ENCODE measurements at places on chromosomes 1 and 21.

DNA sequence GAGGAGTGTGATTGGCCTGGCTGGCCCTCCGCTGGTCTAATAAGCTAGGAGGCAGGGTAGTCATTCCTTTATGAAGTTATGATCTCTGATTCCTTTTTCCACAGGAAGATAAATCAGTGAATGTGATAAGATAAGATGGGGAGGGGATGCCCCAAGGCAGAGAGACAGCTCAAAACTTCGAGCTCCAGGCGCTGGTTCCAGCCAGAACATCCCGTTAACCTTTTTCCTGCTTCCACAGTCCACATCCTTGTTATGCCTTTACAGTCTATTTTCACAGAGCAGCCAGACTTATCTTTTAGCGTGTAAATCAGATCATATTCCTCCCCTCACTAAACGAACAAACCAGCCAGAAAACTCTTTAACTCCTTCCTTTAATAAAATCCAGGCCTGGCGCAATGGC lies 38.5 kb upstream of the BMP8B start:
- no peak for DNase-seq

DNA sequence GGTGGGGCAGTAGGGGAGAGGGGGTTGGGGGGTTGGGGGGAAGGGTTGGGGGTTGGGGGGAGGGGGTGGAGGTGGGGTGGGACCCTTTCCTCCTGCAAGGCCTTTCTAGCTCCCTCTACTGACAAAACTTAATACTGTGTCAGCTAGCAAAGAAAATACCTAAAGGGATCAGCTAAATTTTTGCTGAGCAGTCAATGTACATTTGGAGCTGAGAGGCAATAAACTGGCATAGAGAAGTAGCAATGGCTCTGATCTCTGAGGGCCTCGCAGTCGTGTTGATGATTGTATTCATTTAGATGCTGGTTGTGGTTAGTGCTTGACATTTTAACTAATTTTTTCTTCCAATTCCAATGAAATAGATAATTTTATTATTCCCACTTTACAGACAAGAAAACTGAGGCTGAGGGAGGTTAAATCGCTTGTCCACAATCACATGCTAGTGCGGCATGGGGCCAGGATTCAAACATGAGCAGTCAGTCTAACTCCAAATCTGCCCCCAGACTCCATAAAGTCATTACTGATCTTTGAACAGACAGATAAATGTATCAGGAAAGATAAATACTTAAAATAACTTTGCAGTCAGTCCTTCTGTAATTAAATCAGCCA lies 357.1 kb downstream of the DISC1 start:
- DNase-seq, result no peak

GRCh38 chr1:172778456-172779455 lies 119.9 kb downstream of the FASLG start:
- DNase-seq, result no peak

GRCh38 chr1:94063379-94063778 lies 57.6 kb downstream of the ABCA4 start:
- no peak for DNase-seq

DNA sequence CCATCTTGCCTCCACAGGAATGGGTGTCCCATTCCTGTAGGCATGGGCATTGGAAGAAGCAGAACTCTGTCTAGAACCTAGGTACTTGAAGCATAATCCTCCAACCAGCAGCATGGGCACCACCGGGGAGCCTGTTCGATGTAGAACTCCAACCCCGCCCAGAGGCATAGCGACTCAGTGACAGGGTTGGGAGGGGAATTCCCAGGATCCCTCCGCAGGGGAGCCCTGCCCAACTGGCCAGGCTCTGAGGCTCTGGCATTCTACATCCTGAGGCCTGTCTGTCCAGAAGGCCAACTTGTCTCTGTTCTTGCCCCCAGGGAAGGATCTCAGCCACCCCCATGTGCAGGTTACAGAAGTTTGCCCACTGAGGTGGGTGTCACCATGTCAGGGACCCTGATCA lies 38.2 kb downstream of the CACNA1S start:
- no peak for DNase-seq

GRCh38 chr1:87760155-87760554 lies 431.5 kb downstream of the LMO4 start:
- no peak for DNase-seq

- no peak for DNase-seq
Measured at GRCh38 chr1:24540906-24541710, 14.8 kb upstream of the NCMAP start.

- no peak for DNase-seq
Measured at GRCh38 chr1:78322928-78323680, 167.7 kb upstream of the PTGFR start.

GRCh38 chr1:20684050-20684620 lies 23.0 kb upstream of the DDOST start:
- DNase-seq, result no peak

GRCh38 chr1:232239998-232240397 lies 389.9 kb downstream of the SIPA1L2 start:
- no peak for DNase-seq

DNA sequence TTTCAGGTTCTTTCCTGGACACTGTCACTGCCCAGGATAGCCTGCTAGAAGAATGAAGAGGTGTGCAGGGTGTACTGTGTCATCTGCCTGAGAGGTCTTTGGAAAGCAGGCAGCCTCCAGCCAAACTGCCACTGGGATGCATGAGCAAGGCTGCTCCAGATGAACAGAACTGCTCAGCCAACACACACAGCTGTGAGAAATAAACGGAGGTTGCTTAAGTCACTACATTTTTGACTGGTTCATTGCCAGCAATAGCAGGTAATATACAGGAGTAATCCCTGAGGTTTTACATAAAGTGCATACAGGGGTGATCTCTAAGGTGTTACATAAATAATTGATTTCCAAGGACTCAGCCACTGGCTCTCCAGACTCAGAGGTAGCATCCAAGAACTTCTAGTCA lies 516.9 kb downstream of the BRINP3 start:
- no peak for DNase-seq

GRCh38 chr1:230356869-230357794 lies 69.0 kb downstream of the PGBD5 start:
- DNase-seq, result no peak

DNA sequence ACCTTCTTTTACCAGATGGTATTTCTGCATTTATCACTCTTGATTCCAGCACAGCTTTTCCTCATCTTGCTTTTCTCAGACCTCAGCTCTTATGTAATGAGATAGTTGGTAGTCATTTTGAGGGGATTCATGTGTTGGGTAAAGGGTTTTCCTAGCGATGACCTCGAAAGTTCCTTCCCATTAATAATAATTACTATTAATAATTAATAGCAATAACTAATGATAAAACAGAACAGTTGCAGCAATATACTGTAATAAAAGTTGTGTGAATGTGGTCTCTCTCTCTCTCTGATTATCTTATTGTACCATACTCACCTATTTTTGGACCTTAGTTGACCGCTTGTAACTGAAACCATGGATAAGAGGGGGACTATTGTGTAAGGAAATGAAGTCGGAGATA lies 14.2 kb downstream of the CAMTA1 start:
- DNase-seq, result no peak

DNA sequence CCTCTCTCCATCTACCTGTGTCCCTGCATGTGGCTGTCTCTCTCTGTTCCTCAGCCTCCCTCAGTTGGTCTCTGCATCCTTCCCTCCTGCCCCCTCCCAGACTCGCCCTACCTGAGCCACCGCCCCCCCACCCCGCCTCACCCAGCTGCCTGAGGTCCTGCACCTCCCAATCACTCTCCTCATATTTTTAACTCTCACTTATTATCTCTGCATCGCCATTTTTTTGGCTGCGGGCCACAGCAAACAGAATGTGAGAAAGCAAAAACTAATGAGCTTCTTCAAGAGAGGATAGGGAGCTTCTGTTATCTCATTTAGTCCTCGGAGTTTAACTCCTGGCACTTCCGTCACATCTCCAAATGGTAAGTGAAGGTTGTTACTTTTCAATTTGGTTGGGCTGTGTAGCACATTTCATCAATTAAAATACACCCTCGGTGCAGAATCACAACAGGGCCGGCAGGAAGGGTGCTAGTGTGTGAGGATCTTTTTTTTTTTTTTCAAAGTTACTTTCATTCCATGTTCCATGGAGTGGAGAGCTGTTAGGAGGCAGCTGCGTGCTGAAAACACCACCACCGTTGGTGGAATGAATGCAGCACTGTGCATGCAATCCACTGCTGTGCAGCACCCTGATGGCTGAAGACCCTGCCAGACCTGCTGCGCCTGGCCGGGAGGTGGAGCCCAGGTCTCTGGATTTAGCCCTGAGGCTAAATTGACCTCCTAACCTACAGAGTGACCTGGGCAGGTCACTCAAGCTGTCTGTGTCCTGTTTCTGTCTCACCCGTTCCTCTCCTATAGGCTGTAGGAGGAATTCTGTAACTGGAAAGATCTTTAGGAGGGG lies 157.2 kb upstream of the NFIA start:
- DNase-seq, result no peak

DNA sequence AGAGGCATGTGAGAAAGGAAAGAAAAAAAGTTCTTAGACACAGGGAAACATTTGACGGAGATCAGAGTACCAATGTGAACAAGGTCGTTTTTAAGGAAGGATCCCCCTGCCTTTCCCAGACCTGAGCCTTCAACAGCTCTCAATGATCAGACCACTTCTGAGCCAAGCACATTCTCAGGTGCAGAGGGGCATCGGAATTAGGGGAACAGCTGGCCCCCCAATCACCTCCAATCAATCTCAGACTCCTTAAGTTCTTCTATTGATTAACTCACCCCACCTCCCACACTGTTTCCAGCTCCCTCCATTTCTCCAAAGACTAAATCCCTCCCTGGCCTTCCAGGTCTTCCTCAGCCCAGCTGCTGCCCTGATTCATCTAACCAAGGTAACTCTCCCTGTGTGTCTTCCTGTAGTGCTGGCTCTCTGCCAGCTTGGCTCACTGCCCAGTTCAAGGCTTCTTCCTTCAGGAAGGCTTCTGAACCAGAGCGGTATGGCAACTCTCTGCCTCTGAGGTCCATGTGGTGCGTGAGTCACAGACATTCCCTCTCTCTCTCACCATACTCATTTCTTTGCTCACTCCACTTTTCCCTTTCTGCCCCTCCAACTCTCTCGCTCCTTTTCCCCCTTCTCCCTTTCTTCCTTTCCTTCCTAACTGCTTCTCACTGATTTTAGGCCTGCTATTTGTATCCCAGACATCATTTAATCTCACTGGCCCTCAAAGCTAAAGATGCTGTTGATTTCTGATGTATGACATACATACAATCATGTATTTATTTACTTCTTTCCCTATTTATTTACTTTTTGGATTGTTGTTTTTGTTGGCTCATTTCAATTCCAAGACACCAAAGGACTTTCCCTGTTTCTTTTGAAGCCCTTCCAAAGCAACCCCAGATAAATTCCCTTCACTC lies 18.1 kb downstream of the CFAP45 start:
- DNase-seq, result peak; percentile 14

DNA sequence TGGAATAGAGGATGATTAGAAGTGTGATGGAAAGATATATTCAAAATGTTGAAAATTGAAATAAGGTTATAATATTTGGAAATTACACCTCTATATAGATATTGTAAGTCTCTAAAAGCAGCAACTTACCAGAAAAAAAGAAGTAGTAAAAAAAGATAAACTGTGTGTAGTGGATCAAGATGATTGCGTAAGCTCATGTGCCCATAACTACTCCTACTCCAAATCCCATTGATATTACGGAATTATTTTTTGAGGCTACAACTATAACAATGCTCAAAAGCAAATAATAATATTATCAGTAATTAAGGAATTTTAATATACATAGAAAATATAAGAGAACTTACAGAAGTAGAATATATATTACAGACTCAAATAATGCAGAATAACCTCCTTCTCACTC lies 33.6 kb downstream of the CATSPERE start:
- DNase-seq, result no peak

GRCh38 chr1:2189459-2190425 lies 4.8 kb downstream of the FAAP20 start:
- peak; percentile 83 for DNase-seq

DNA sequence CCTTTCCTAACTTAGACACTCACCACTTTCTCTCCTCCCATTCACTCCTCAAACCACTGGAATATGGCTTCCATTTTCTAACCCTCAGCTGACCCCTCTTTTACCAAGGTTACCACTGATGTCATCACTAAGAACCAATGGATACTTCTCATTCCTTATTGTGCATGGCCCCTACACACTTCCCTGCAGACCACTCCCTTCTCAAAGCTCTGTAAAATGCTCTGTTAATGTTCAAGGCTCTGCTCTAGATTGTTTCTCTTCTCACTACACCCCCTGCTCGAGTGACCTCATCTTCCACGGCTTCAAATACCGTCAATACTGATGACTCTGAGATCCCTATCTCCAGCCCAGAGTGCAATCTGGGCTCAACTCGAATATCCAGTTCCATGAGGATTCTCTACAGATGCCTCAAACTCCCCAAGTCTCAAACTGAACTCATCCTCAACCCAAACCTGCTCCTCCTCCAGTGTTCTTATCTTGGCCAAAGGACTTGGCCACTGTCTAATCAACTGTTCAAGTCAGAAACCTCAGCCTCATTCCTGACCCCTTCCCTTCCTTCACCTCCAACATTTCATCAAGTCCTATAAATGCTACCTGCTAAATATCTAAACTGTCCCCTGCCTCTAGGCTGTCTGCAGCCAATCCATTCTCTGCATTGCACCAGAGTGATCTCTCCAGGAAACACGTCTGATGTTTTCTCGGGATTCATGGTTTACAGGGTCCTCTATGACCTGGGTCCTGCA lies 41.3 kb upstream of the BMP8B start:
- DNase-seq, result no peak

DNA sequence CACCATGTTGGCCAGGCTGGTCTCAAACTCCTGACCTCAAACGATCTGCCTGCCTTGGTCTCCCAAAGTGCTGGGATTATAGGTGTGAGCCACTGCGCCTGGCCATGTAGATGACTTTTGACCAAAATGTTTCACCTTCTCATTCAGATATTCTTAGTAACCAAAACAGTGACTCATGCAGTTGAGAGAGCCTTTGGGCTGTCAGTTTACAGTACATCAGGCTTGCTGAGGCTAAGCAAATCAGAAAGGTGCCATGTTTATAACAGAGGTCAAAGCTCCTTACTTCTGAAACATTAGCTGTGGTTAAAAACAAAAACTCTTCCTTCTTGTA lies 21.0 kb downstream of the CNIH4 start:
- no peak for DNase-seq

DNA sequence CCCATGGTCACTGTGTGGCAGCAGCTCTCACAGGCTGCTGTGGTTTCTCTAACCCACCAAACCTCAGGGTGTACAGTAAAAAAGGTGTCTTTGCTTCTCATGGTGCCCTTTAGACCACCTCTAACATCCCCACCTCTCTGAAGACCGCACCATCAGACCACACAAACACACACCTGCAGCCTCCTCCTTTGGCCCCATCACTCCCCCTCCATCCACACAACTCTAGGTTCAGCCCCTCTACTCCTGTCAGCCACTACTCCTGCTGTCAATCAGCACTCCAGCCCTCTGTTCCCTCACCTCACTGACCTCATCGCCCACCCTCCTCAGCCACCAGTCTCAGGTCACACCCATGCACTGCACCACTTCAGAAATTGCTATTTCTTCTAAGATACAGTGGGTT lies 7.5 kb downstream of the ZNF692 start:
- DNase-seq, result no peak

DNA sequence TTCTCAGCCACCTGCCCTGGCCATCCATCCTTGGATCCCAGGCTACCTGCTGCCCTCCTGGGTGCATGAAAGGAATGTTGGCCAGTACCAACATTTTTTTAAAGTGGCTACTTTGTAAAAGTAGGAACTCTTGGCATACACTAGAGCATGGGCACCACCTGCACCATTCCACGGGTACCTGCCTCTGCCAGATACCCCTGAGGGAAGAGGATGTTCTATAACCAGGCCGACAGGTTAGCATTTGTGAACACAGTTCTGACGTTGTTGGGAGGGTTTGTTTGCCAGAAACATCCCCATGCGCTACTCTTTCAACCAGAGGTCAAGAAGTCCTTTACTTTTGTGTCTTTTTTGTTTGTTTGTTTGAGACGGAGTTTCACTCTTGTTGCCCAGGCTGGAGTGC lies 43.0 kb downstream of the EVA1C start:
- no peak for DNase-seq
